ENCODE measurements at places on chromosomes 2 and 18.
A peak's percentile ranks its signal among the peaks of the same experiment; 100 is the strongest.

- no peak for DNase-seq
Observed at GRCh38 chr2:224843141-224843540, 127.0 kb upstream of the CCDC195 start.

DNA sequence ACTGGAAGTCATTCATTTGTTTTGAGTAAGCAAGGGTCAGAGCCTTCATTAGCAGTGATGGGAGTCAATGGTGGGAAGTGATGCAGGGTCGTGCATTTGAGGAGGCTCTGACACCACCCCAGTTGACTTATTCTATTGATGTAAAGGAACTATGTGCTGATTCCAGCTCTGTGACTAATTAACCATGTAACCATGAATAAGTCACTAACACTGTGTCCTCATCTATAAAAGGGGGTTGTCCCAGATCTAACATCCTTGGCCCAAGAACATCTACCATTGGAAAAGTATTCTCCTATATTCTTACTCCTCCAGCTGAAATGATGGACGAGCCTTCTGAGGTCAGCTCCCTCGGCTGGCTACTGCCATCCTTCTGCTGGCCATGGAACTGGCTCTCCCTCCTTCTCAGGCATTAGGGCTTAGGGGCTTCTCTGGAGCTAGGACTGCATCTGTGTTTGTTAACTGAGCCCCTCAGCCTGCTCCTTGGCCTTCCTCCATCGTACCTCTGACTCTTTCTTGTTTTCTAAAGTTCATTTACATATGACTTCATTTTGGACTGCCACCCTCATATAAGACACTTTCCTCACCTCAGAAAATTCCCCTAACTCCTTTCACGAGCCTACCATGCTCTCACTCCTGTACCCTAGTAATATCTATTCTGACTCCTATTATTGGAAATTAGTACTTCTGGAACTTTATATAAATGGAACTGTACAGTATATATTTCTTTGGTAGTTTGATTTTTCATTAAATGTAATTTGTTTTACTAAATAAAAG lies 115.5 kb downstream of the KCTD1 start:
- no peak for DNase-seq

- DNase-seq, result no peak
Observed at GRCh38 chr2:205734436-205735037, 52.2 kb downstream of the NRP2 start.

DNA sequence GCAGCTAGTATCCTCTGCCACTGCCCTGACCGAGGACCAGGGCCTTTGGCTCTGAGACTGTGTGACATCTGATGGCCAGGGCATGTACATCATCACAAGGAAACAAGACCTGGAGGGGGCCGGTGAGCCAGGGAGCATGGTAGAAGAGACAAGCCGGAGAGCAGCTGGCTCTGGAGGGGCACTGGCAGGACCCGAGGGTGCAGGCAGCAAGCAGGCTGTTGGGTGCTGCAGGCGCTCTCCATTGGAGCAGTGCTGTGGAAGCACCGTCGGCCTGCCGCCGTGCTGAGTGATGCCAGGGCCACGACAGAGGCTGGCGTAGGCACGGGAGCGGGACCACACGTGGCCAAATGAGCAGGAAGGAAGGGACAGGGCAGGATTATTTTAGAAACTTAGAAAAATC lies 335.2 kb downstream of the GBX2 start:
- no peak for DNase-seq

- DNase-seq, result no peak
Observed at GRCh38 chr18:31246460-31246859, 71.5 kb upstream of the DSG1 start.

GRCh38 chr2:61205132-61205531 lies 43.1 kb downstream of the C2orf74 start:
- no peak for DNase-seq

DNA sequence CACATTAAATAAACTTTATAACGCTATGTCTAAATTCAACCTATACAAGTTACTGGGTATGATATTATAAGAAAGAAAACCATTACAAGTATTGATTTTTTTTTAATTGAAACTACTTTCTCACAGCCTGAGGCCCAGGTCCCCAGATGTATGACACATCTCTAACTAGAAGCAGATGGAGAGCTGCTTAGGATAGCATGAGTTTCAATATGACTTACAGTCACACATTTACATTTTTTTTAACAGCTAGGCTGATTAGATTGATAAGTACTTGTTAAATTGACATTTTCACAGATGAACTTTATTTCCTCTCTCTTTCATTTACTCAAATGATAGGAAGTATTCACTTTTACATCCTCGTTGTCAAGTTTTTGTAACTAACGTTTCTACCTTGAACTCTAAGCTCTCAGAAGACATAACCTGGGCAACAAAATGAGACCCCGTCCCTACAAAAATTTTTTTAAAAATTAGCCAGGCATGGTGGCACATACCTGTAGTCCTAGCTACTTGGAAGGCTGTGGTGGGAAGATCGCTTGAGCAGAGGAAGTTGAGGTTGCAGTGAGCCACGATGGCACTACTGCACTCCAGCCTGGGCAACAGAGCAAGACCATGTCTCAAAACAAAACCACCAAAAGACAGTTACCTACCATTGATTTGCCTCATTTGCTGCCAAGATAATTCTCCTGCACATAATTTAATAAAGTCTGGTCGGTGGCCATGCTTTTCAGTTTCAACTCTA lies 52.4 kb downstream of the STK39 start:
- DNase-seq, result no peak

DNA sequence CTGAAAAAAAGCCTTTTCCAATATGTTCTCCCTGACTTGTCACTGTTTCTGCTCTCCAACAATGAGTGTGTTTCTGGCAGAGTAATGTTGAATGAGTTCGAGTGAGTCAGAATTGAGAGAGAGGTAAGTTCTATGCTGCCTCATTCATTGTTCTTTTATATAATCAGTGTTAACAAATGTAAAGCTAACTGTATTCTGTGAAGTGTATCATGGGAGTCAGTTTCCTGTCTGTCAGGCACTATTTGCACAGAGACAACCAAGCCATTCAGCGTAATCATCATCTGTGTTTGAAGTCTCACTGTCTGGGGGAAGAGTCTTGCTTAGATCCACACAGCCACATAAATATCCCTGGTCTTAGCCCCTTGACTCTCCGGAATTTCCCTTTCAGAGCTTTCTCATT lies 22.0 kb upstream of the UPP2 start:
- peak; percentile 12 for DNase-seq

- DNase-seq, result no peak
Observed at GRCh38 chr2:151567006-151567405, 157.3 kb downstream of the RIF1 start.

DNA sequence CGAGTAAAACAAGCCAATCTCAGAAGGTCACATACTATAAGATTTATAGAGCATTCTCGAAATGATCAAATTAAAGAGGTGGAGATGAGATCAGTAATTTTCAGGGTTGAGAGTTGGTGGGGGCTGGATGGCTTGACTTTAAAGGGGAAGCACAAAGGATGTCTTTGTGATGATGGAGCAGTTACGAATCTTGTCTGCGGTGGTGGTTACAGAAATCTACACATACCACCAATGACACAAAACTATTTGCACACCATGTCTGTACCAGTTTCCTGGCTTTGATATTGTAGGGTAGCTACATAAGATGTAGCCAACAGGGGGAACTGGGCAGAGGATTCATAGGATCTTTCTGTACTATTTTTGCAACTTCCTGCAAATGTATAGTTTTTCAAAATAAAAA lies 190.6 kb upstream of the SMIM21 start:
- DNase-seq, result no peak

- DNase-seq, result no peak
Observed at GRCh38 chr2:220036431-220036830, 409.0 kb downstream of the SLC4A3 start.

DNA sequence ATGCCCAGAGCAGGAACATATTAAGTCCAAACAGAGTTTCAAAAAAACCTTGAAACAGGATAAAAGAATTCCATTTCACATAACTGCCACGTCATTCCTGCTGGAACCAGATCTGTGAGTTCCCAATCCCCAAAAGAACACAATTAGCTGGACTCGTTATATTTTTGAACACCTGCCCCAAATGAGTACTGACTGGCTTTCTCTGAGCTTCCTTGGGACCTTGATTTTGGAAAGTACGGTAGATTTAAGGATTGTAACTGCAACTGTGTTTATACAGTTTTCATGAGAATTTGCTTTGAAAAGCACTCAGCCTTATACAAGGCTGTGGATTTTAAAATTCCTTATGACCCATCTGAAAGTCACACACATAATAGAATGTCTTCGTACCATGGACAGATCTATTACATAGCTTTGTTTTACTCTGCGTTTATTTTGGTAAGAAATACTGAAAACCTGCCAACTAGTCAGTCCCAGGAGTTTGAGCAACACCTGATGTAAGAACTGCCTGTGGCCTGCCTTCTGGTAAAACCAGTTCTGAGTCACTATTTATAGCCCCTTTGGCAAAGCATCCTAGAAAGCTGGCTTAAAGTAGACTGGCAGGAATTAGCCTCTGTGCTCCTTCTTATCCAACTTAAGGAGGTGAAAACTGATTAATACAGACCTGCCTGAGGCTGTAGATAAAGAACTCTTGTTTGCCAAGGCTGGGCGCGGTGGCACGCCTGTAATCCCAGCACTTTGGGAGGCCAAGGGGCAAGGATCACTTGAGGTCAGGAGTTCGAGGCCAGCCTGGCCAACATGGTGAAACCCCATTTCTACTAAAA lies 48.1 kb downstream of the MERTK start:
- DNase-seq, result peak; percentile 75

DNA sequence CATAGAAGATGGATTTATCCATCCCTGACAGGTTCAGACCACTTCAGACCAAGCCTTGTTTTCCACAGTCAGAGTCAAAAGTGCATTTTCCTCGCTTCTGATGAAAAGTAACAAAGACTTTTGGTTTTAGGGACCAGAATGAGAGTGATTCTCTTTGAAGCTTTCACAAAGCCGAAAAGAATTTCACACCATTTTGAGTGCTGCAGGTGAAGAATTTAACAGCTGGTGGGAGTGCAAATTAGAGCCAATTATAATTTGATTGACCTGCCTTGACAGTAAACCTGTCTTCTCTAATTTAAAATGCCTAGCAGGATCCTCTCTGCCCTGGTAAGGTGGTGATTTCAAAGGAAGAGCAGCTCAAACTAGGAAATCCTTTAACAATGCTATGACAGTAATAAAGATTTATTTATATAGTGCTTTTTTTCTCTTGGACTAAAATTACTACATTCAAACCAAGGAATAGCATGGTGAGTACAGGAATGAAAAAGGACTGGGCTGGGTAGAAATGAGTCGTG lies 241.6 kb downstream of the HRH4 start:
- DNase-seq, result no peak

DNA sequence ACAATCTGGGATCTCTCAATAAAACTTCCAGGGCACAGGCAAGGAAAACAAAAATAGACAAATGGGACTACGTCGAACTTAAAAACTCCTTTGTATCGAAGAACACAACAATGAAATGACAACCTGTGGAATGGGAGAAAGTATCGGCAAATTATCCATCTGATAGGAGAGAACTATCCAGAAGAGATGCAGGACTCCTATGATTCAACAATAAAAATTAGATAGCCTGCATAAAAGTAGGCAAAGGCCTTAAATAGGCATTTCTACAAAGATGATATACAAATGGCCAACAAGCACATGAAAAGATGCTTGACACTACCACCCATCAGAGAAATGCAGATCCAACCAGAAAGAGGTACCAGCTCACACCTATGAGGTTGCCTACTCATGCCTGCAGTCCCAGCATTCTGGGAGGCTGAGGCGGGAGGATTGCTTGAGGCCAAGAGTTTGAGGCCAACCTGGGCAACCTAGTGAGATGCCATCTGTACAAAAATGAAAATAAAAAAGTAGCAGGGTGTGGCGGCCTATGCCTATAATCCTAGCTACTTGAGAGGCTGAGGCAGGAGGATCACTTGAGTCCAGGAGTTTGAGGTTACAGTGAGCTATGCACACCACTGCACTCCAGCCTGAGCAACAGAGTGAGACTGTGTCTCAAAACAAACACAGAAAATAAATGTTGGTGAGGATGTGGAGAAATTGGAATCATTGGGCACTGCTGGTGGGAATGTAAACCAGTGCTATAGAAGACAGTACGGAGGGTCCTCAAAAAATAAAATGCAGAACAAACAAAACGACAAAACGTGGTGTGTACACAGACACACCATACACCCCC lies 21.6 kb downstream of the TWIST2 start:
- DNase-seq, result no peak

GRCh38 chr2:219252900-219253752 lies at the start of gene TUBA4B:
Gene TUBA4B, plus strand, starts transcription at chr2:219253243. Its CDS starts 165 bp downstream, at chr2:219253408.
- DNase-seq, result peak; percentile 24

Measured in NCI-H2029 (cell line).